GM03348 (cell line): ENCODE measurements at places on chromosomes 5 and 9.

DNA sequence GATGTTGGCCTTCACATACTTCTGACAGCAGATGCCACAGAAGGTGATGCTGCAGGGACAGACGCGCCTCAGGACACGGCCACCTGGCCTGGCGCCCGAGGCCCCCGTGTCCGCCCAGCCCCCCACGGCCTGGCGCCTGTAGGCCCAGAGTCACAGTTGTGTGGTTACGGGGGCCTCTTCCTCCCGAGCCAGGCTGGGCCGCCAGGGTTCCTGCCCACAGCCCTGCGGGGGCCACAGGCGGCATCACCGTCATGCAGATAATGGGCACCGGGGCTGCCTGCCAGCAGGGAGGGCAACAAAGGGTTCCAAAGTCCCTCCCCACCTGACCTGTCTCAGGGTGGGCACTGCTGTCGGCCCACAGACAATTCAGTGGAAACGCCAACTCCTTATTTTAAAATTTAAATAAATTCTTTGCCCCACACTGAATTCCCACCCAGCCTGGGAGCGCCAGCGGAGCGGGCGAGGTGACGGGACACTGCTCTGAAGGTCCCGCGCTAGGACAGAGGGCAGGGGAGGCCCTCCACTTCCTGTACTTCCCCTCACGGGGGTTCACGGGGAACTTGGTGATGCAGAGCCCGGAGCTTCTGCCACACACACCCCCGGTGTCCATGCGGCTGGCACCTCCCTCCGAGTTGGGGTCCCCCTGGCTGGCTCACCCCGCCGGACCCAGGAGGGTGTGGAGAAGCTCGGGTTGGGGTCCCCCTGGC is 40.6 kb downstream of the EXOC3 start:
- DNase-seq: no peak

GRCh38 chr9:16613051-16613450 is 257.4 kb downstream of the BNC2 start:
- DNase-seq: no peak

DNA sequence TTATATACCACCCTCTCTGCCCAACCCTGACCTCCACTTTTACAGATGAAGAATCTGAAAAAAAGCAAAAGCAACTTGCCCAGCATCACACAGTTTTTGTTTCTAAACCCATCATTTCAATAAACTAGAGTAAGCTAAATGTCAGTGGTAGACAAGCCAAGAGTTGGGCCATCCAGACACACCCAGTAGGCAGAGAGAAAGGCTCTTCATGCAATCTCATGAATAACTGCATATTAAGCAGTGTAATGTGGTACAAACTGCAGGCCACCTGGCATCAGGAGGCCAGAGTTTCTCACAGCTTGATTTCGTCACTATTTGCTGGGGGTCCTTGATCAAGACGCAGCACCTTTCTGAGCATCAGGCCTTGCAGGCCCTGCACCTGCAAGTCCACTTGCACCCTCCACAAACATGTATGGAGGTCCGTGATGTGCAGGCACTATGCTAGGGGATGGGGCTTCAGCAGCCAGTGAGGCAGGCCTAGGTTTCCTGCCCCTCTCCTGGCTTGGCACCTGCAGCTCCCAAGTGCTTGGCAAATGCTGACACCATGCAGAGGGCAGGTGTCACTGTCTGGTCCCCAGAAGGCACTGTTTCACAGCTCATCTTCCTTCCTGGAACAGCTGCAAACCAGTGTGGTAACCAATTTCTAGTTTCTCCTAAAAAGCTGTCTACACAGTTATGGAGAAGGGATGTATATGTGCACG is 29.8 kb downstream of the ADAM19 start:
- no peak for DNase-seq

- no peak for DNase-seq
These were observed 14.0 kb upstream of the RNU6ATAC start for GRCh38 chr9:134178394-134178767.

- no peak for DNase-seq
These were observed 611.5 kb downstream of the ZNF608 start for GRCh38 chr5:124134941-124135340.

DNA sequence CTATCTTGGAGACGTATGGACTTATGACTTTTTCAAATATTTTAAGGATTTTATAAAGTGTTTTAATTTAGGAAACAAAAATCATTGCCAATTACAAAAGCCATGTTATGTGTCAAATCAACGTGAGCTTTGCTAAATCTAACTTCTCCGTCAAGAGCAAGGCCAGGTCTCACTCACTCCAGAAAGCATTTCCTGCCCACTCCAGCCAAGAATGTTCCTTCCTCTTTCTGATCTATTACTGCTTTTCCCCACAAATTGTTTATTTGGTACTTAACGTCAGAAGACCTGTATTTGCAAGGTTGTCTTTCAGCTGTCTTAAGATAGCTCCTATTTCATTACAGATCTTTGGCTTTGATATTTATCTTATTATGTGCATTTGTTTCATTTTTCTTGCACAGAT is 193.5 kb upstream of the HAPLN1 start:
- DNase-seq: peak; percentile 4

DNA sequence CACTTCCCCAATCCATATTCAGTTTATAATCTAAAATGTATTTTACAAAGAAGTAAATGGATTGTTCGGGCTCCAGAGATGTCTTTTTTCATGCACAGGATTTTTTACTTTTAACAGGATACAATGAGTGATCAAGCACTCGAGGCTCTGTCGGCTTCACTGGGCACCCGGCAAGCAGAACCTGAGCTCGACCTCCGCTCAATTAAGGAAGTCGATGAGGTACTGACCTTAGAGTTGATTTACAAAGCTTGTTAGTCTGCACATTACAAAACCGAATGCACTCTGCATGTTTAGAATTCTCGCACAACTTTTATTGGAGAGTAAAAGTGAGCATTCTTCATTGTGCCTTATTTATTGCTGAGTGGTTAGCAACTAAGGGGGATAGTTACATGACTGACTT is 65.2 kb downstream of the ERAP1 start:
- DNase-seq: no peak

DNA sequence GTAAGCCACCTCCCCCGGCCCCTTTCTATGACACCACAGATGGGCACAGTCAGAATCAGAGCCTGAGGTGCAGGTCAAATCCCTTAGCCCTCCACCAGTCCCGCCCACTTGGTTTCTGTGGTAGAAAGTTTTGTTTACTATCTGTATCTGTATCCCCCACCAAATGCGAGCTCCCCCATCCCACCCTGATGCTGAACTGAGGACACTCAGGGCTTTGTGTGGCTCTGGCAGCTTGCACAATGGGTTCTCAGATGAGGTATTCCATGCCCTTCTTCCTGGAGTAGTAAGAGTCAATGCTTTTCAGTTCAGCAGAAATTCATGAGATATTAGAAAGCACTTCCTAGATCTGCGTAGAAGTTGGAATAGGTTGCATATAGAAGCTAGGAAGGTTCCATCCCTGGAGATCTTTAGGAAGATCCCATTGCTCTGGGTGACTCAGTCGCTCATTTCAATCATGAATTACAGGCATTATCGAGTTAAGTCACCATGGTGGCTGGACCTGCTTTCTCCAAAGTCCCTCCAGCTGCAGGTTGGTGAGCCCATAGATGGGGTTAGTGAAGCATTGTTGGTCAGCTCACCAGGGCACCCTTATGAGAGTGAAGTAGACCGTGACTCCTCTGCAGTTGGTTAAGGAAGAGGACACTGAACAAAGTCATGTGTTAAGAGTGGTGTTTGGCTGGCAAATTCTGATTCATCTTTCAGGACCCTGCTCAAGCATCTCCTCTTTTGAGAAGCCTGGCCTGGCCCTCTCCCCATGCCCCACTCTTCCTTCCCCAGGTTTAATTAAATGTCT is 10.6 kb upstream of the KCNIP1 start:
- no peak for DNase-seq

DNA sequence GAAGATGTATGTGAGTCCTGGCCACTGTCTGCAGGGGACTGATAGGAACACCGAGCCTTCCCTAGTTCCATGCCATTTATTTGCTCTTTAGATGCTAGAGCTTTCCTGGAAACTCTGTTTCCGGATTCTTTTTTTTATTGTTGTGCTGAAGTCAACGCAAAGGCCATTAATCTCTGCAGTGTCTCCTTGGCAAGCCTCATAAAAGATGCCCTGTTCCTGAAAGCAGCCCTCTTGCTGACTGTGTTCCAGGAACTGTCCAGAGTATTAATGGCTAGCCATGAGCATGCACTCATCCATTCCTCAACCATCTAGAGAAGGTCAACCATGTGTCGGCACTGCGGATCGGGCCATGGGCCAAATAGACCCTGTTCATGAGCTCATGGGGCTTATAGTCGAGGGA is 42.9 kb upstream of the SMAD5 start:
- no peak for DNase-seq

- no peak for DNase-seq
These were observed 43.1 kb downstream of the BICD2 start for GRCh38 chr9:92721548-92721947.

DNA sequence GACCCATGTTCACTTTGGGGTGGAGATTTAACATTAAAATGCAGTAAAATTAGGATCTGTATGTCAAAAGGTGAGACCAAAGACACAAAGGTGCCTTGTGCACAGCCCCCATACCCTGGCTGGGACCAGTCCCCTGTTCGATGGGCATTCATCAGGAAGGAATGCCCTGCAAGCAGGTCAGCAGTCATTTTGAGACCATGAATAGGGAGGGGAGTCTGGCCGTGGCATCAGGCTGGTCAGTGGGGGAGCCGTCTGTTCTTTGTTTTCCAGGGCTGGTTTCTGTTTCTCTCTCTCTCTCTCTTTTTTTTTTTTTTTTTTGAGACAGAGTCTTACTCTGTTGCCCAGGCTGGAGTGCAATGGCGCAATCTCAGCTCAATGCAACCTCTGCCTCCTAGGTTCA is 68.9 kb upstream of the GOLM1 start:
- no peak for DNase-seq

DNA sequence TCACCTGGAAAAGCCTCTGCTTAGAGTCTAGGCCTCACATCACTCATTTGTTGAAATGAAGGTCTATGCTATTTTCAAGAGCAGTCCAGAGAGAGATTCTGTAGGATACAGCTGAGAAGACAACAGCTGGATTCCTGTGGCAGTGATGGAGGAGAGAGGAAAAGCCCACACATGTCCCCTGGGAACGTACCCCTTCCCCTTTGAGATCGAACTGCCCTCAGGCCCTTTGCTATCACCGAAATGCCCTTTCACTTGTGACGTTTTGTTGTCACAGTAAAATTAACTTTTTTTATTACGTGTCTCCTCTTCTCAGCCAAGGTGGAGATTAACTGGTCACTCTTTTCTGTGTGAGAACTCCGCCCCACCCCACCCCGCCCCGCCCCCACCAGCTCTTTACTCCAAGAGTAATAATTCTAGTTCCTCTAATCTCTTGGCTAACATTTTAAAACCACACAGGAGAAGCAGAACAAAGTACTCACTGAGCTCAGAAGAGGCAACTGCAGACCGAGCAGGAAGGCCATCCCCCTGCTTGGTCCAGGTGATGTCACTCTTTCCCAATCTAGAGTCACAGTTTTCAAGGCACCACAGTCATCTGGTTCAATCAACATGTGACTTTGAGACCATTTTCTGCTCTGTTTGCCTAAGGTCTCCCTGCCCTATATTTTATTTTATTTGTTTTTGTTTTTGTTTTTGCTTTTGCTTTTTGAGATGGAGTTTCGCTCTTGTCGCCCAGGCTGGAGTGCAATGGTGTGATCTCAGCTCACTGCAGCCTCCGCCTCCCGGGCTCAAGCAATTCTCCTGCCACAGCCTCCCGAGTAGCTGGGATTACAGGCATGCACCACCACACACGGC is 105.6 kb downstream of the SUSD1 start:
- DNase-seq: no peak

DNA sequence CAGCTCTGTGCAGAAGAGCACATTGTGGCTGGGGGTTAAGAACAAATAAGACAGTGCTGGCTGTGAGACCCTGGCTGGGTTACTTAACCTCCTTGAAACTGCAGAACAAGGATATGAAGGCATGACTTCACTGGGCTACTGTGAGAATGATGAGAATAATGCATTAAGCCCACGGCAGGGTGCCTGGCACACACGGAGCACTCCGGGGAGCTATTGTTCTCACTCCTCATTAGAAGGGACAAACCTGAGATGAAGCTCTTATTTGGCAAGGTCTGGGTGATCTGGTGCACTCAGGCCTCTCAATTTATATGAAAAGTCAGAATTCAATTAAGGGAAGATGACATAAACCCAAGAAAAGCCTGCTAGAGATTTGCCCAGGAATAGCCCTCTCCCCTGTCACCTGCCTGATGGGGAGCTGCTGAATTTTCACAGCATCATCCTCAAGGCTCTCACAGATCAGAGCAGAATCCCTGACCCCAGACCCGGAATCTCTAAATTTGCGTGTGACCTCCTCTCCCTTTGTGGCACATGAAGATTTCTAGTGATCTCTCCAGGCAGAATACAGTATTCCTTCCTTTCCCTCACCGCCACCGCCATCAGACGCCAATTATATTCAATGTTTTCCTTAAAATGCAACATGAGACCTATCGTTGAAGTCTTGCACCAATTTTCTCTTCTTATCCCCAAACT is 102.1 kb downstream of the COL23A1 start:
- no peak for DNase-seq

GRCh38 chr9:109805050-109805449 is 25.1 kb downstream of the PALM2AKAP2 start:
- DNase-seq: no peak

DNA sequence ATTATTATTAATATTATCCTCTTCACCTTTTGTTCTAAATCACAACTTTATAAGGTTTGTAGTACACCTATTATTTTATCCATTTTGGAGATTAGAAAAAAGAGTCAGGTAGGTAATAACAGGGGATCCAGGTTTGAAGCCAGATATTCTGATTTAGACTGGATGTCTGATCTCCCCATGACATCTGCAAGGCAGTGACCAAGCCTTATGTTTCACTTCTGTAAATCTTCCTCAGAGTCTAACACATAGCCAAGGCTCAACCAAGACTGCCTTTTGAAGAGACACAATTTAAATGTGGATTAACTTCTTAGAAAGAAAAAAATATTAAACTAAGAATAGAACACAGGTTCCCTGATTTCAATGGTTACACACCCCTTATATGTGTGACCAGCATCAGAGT is 44.2 kb downstream of the CETN3 start:
- DNase-seq: no peak

GRCh38 chr5:122358372-122358979 is 46.4 kb downstream of the SNCAIP start:
- DNase-seq: no peak

GRCh38 chr5:180291943-180292831 is at the start of gene MAPK9:
TSS of gene MAPK9 (minus strand) at chr5:180292083. CDS start at chr5:180280561, 11,522 bp downstream.
- DNase-seq: peak; percentile 99

GRCh38 chr5:124132843-124133242 is 613.6 kb downstream of the ZNF608 start:
- DNase-seq: no peak

DNA sequence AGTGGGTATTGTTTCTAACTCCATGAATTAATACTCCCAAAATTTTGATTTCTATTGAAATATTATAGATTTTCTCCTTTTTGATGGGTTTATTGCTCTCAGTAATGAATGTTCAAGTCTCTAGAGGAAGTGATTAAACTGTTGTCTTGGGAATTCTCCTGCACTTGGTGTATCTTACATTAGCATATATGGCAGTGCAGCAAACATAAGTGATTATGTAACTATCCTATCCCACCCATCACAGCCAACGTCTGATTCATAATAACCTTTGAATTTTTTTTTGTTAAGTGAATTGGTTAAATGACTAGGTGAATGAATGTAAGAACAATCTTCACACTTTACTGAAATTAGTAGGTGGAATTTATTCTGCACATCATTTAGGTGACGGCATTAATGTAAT is 483.7 kb downstream of the TAF11L14 start:
- no peak for DNase-seq

GRCh38 chr5:308672-309271 is 12.7 kb upstream of the AHRR start:
- peak; percentile 42 for DNase-seq
